ENCODE measurements at places on chromosomes 2 and 18. TPM values are rescaled to one million over a fixed set of nuclear protein-coding genes. Genes with fewer than 3 reads are reported as not detected.

The CNDP1 gene
- total RNA-seq = not detected

The TUBA3E gene
- not detected for total RNA-seq

DNA sequence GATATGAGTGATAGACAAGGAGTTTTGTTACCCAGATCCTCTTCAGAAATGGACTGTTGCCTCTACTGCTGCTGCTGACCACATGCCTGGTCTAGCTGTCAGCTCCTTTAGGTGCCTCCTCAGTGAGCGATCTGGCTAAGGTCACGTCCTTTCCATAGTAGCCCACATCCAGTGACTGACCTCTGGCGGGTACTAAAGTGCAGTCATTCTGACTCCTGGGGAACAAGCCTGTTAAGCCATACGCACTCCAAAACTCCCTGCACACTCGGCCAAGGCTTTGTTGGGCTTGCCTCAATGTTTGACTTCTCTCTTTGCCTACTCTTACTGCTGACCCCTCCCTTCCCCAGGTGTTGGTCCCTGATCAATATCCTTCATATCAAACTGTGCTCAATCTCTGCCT is 685.2 kb downstream of the IRS1 start:
- DNase-seq = peak; percentile 63

The DARS1 gene
- total RNA-seq = 96.8 TPM

GRCh38 chr2:226667736-226668135 is 131.9 kb downstream of the IRS1 start:
- DNase-seq = no peak

DNA sequence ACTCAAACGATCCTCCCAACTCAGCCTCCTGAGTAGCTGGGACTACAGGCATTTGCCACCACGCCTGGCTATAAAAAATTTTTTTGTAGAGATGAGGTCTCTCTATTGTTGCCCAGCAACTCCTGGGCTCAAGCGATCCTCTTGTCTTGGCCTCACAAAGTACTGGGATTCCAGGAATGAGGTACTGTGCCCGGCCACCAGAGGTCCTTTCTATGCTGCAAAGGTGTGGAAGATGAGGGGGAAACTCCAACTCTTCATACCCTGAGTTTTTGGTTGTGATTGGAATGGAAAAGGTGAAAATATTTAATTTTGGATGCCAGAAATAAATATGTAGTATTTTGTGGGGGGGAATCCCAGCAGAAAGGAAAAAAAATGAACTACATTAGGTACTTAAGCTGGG is 36.0 kb downstream of the MRPL33 start:
- peak; percentile 30 for DNase-seq

DNA sequence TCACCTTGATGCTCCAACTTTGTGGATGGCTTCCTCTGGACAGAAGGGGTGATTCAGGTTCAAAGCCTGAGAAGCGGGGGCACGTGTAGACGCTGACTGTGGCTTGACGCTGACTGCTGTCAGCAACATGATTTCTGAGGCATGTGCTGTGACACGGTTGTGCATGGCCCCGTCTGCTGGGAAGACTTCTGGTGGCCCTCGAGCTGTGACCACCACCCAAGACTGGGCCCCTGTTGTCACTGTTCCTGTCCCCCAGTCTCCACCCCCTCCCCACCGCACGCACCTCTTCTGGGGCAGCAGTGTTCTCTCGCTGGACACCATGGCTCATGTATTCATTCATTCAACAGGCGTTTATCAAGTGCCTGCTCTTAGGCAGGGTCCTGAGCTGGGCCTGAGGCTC is 245.0 kb downstream of the FAM210A start:
- no peak for DNase-seq

DNA sequence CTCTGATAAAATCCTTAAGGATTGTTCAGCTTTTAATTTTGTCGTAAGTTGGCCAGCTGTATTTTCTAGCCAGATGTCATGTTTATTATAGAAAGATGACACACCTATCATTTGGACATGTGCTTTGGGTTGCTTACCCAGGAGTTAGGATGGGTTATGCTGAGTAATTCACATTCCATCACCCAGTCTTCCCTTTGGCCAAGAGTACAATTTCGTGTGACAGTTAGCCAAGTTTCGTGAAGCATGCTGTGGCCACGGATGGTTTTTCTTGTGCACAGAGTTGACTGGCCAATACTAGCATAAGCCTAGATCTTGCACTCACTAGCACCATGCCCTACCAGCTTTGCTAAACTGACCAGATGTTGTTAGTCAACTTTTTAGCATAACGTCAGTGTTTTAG is 5.8 kb downstream of the MAPRE3 start:
- peak; percentile 77 for DNase-seq

GRCh38 chr2:101758001-101758400 is 60.5 kb downstream of the MAP4K4 start:
- DNase-seq = peak; percentile 75

- DNase-seq = peak; percentile 32
Measured at GRCh38 chr2:166042768-166043390, 84.9 kb downstream of the SCN1A start.

DNA sequence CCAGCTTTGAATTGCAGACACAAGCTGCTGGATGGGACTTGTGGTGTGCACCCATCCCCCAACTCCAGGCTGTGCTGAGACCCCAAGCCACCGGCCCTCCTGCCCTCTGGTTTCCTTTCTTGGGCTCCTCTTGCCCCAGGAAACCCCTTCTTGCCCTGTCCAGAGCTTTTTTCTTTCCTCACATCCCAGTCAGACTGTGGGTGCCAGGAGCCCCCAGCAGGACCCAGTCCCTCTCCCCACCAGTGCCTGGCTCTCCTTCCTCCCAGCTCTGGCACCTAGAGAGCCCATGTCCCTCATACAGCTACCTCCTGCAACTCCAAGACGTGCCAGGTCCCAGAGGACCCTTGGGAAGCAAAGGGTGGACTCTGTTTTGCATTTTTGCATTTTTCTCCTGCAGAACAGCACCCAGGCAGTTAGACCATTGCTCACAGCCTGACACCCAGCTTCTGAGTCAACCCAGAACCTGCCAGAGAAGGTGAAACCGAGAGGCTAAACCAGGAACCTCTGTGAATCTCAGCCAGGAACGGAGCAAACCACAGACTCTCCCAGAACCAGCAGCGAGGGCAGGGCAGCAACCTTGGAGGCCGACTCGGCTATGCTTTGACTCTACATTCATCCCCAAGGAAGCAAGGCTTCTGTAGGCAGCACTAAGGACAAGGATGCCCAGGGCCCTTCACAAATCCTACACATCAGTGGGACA is 221.1 kb downstream of the ANAPC1 start:
- peak; percentile 22 for DNase-seq

The SLC9A4 gene
- total RNA-seq = not detected

The RNF152 gene
- total RNA-seq = 24.4 TPM

The C2orf78 gene
- not detected for total RNA-seq

DNA sequence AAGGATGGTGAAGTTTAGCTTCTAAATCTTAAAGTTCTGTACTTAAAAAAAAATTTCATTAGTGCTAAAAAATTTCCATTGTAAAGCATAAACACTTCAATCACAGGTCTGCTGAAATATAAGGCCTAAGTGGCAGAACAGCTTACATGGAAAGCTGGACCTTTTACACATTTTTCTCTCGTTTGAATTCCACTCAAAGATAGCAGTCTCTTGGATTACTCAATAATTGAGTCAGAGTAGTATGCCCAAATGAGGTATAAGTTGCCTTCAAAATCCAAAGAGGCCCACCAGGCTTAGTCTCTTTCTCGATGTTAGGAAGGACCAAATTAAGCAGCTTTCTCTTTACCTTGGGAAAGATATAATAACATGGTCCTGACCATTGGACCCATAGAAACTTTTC is 220.4 kb upstream of the CWC22 start:
- DNase-seq = peak; percentile 14

The DNAH6 gene
- under 0.01 TPM for total RNA-seq

DNA sequence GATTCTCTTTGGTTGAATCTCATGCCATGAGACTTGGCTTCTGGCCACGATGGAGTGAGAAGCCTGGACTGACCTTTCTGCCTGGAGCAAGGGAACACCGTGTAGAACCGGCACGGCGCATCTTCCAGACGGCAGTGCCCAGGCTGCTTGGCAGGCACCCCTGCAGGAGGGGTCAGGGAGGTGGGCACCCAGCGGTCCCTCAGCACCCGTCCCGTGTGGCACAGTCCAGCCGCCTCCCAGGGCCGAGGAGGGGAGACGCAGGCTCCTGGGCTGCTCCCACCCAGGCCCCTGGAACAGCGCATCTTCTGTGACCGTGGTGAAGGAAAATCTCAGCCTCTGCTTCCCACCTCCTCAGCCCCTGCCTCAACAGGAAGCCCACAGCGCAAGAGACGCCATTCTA is 95.7 kb downstream of the CMPK2 start:
- DNase-seq = no peak

The FAM237A gene
- not detected for total RNA-seq

The ASIC4 gene
- total RNA-seq = under 0.01 TPM

The RAB31 gene
- total RNA-seq = 29.6 TPM

The OTOS gene
- not detected for total RNA-seq

GRCh38 chr18:76679945-76680344 is 142.4 kb upstream of the ZNF236 start:
- no peak for DNase-seq

GRCh38 chr18:10301831-10302483 is 152.5 kb upstream of the APCDD1 start:
- DNase-seq = no peak

- no peak for DNase-seq
Measured at GRCh38 chr2:212194396-212194795, 344.2 kb downstream of the ERBB4 start.

The C1D gene
- total RNA-seq = 28.8 TPM

DNA sequence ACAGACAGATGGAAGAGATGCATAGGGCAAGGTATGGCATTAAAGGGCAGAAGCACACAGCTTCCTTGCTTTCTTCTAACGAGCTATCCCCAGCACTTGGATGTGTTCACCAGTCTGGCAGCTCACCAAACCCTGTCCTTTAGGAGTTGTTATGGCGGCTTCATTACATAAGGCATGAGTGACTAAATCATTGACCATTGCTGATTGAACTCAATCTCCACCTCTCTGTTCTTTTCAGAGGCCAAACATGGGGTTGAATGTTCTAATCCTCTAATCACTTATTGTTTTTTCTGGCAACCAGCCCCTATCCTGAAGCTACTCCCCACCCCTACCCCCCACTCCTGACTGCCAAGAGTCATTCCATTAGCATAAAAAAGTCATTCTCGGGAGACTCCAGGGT is 301.8 kb downstream of the XIRP2 start:
- peak; percentile 87 for DNase-seq

DNA sequence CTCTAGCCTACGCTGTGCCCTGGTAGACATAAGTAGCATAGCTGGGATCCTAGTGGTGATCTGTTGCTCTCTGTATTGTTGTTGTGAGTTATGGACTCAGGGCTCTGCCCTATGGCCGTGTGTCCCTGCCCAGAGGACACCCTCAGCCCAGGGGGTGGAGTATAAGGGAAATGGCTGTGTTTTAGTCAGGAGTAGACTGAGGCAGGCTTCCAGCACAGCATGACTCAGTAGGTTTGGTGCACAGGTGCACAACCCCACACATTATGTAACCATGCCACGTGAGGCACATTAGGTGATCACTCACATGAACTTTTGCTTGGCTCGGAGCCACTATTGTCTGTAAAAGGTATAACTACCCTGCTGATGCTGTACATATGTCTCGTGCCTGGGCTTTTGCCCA is 59.9 kb upstream of the PEX13 start:
- no peak for DNase-seq

DNA sequence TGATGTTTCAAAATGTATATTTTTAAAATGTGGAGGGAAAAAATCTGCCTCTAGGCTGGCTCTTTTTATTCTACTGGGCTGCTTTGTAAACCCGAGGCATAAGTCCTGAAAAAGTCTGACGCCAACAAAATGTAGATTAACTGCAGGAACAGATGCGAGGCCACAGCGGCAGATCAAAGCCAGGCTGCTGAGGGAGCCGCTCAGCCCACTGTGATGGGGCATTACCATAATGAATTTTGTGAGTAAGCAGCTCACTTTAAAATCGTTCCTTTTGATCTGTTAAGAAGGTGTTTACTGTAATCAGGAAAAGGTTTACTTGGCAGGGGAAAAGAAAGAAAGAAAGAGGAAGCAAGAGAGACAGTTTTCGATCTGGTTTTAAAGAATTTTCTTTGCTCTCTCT is 269.0 kb downstream of the ICOS start:
- DNase-seq = no peak

The FOXI3 gene
- not detected for total RNA-seq

DNA sequence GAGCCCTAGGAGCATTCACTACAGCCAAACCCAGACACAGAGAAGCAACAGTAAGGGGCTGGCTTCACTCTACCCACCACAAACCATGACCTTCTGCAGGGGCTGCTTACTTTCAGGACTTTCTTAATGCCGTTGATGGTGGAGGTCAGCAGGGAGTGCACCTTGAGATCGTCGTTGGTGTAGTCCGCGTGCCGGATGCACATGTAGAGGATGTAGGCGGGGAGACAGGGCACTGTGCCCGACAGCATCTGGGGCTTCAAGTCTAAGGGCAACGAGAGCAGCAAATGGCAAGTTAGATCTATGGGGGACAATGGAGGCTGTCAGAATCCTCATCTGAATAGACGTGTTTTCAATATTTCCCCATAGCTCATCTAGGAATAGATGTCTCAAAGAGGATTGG is 29.8 kb upstream of the ACAA2 start:
- no peak for DNase-seq

DNA sequence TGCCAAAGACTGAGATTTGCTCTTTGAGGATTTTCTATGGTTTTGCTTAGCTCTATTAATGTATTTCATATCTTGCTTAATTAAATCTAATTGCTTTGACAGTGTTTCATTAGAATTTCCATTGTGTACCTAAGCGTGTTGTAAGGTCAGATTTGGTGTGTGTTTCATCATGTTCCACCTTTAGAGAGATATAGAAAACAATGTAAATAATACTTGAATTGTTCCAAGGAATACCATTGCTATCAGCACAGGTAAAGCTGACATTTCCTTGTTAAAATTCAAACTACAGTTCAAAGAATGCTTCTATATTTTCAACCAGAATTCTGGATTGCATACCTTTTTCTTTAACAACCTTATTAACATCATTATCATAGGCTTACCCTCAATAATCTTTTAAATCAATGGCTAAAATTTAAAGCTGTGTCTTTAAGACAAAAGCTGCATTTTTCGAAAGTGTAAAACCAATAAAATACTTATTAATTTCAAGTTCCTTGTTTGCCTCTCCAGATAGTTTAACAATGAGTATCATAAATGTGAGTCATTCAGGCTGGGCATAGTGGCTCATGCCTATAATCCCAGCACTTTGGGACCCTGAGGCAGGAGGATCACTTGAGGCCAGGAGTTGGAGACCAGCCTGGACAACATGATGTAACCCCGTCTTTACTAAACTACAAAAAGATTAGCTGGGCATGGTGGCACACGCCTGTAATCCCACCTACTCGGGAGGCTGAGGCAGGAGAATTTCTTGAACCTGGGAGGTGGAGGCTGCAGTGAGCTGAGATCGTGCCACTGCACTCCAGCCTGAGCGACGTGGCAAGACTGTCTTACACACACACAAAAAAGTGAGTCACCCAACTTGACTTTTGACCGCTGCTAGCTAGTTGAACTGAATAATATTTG is 188.0 kb upstream of the PKDCC start:
- DNase-seq = peak; percentile 63

The HOXD4 gene
- not detected for total RNA-seq

- DNase-seq = peak; percentile 85
Measured at GRCh38 chr2:107595749-107596148, 230.9 kb upstream of the RGPD4 start.

The MAL gene
- total RNA-seq = not detected

GRCh38 chr2:122239440-122239839 is 484.0 kb downstream of the TSN start:
- no peak for DNase-seq

- DNase-seq = no peak
Measured at GRCh38 chr2:241842067-241842415, 16.7 kb downstream of the PDCD1 start.

The CD302 gene
- 9.4 TPM for total RNA-seq

GRCh38 chr18:1528447-1528846 is 623.8 kb downstream of the ADCYAP1 start:
- no peak for DNase-seq
